ENCODE measurements at places on chromosomes 5 and 9.

- no peak for DNase-seq
Measured at GRCh38 chr5:169290895-169291294, 10.0 kb downstream of the SLIT3 start.

GRCh38 chr5:137606401-137606800, 107.3 kb upstream of the SPOCK1 start:
- no peak for DNase-seq

DNA sequence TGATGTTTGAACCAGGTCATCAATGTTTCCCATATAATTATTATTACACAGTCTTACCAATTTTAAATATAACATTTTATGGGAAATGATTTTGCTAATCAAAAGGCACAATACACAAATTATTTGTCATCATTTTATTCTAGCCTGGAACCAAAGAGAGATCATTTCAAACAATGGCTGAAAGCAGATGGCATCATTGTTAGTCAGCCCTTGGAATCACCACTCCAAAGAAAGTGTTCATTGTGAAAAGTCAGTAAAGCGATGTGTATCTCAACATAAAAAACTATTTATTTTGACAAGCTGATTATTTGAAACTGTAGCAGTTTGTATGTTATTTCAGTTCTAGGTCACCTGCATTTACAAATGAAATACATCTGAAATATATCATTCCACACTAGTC, 1068.7 kb downstream of the CDH12 start:
- no peak for DNase-seq

GRCh38 chr5:167247816-167248215, 1043.6 kb upstream of the WWC1 start:
- DNase-seq = no peak

DNA sequence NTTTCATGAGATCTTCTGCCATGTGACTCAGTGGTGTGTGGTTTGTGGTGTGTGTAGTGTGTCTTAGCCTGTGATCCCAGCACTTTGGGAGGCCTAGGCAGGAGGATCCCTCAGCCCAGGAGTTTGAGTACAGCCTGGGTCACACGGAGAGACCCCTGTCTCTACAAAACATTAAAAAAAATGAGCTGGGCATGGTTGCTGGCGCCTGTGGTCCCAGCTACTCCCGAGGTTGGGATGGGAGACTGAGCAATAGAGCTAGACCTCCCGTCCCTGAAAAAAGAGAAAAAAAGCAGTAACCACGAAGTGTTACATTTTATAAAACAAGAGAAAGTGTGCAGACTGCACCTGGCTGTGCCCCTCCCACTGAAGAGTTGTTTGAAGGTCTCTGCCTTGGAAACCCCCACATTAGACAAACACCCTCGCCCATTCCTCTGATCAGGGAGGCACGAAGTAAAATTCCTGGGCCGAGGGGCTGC, 21.2 kb upstream of the RNU6ATAC start:
- no peak for DNase-seq

GRCh38 chr5:72013766-72014624, 93.3 kb upstream of the MAP1B start:
- DNase-seq = no peak

DNA sequence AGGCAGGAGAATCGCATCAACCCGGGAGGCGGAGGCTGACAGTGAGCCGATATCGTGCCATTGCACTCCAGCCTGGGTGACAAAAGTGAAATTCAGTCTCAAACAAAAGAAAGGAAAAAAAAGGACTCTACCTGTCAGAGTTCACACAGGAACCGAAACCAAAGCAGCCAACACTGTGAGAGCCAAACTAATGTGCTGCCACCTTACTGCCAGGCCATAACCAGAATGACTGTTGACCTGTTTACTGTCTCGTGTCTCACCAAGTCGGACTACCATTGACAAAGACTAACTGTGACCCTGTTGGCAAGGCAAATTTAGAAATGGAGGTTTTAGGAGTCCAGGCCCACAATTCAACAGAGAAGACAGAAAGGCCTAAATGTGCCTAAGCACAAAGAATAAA, 112.4 kb downstream of the ANXA2R start:
- DNase-seq = no peak

DNA sequence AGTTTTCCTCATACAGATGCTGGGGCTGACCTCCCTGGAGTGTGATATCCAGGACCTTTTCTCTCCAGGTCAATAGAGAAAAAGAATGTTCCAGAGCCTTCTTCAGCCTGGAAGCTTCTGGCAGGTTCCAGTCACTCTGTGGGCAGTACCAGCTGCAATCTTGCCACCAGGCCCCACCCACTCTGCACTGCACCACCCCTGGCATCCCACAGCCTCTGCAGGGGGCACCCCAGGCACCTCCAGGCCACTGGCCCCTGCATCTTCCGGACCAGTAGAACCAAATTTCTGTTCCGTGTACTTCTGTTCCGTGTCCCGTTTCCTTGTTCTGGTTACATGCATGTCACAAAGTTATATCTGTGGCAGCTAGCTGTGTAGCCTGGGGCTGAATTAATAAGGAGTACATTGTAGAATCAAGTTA, 83.3 kb upstream of the ZBTB43 start:
- DNase-seq = no peak
